Vagina (tissue), 2 donors: ENCODE measurements at places on chromosomes 7 and 10.

DNA sequence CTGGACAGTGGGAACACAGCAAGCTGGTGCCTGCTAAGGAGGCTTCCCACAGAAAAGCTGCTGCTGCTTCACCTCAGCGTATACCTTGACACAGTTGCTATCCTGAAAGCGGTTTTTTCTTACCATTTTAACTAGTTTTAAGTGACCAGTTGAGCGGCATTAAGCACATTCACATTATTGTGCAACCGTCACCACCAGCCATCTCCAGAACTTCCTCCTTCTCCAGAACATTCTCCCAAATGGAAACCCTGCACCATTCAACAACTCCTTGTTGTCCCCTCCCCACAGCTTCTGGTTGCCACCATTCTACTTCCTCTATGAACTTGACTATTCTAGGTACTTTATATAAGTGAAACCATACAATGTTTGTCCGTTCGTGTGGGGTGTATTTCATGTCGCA, 169.9 kb downstream of the SNX10 start:
- DNase-seq, result no peak

- DNase-seq, result no peak
Observed at GRCh38 chr10:100983868-100984671, 3.2 kb downstream of the MRPL43 start.

GRCh38 chr10:70482982-70483760, 4.6 kb downstream of the PALD1 start:
- DNase-seq, result no peak

DNA sequence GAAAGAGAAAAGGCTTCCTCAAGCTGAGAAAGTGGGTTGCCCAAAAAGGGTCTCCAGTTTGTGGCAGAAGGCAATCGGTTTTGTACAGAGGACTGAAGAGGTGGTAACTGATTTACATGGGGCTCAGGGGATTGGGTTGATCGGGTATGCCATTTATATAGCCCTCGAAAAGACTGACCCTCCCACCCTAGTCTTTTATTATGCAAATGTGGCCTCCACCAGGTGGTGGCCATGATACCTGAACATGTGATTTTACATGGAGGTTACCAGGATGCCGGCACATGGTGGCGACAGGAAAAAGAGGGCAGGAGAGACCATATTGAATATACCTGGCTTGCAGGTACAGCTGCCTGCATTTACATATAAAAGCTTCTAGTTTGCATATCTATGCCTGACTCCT, 36.7 kb downstream of the ATE1 start:
- no peak for DNase-seq

- DNase-seq, result no peak
Observed at GRCh38 chr10:73096041-73096448, 621 bp downstream of the P4HA1 start.

DNA sequence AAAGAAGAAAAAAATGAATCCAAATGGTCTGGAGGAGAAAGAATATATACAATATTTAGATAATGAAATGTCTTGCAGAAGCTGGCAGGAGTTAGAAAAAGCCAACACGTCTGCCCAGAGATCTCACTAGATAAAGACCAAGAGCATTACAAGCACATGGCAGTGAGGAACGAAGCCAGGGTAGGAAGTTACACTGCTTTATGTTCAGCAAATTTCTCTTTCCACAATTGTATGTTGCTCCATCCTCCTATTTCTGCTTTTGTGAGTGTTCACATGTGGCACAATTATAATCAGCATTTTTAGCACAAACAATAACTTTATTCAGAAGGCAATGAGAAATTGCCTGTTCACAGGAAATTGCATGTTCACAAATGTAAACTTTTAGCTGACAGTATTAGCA, 53.7 kb downstream of the LRRC17 start:
- no peak for DNase-seq

DNA sequence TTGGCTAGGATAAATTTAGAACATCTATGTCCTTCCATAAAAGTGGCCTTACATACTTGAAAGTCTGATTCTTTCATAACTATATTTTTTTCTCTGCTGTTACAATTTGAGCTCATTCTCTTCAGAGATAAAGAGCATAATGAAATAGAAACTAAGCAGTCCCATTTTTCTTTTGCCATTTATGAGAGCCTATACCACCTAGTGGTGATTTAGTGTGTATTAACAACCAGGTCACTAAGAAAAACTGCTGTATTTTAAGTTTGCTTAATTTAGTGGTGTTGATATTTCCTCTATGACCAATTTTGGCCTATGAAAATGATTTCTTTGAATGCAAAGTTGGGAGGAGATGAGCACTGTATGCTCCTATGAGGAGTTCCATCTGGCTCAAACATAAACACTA, 88.7 kb upstream of the ZWINT start:
- DNase-seq, result no peak

DNA sequence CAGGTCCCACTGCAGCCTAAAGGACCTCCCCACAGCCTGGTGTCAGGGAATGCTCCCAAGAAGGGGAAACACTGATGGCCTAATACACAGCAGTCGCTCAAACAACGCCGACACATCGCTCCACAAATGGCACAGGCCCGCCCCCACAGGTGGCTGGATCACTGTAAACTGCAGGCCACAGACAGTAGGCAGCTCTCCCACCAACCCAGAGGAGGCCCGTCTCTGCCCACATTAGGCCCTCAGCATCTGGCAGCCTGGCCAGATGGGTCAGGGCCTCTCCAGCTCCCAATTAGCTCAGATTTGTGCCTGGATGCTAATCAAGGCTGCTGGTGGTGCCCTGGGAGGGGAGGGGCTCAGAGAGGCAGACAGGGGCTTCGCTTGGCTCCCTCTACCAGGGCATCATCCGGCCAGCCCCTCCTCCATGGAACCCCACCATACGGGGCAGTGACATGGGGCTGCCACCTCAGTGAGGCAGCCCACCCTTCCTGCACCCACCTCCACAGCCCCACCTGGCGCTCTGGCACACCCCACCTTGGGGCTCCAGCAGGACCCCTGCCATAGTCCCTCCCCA, 42.7 kb downstream of the CAMK2B start:
- DNase-seq, result no peak

GRCh38 chr10:62816076-62816330, 163 bp downstream of the EGR2 start:
- DNase-seq, result no peak

DNA sequence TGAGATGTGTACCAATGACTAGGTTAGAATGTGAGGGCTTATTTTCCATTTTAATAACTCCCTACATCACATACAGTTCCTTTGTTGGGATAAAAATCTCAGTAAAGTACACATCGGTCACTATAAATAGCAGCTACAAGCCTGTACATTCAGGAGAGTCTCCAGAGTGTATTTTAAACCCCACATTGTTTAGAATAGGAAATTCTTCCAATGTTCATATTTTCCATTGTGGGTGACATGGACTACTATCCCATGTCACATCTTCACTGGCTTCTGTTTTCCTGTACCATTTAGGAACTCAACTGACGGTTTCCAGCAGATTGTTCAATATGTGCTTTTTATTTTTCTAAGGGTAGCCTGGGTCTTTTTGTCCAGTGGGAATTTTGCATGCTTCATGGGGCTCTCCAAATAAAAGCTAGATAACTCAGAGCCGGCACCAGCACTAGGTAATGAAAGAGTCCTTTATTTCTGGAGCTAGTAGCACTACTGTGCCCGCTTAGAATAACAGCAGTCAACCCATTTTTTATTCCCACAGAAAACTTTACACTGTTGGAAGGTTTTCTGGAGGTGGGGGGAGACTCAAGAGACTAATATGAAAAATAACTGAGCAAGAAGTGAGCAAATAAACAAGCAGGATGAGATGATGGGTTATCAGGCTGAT, 100.5 kb downstream of the CALD1 start:
- no peak for DNase-seq

DNA sequence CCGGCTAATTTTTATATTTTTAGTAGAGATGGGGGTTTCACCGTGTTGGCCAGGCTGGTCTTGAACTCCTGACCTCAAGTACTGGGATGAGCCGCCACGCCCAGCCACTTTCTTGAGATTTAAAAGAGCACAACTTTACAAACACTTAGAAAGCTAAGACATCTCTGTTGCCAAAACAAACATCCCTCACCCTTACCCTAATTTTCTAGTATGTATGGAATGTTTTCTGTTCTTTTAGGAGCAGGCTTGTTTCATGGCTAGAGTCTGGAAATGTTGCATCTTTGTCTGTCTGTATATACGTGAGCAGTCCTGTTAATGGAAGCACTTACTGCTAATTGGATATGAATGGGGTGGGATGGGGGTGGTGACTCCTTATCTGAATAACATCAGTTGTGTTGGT, 2.9 kb downstream of the OLAH start:
- no peak for DNase-seq

GRCh38 chr10:75596930-75597620, 165.7 kb downstream of the LRMDA start:
- DNase-seq, result peak; percentile 76

- no peak for DNase-seq
Observed at GRCh38 chr10:133110133-133110532, 22.4 kb downstream of the ADGRA1 start.

- DNase-seq, result no peak
Observed at GRCh38 chr7:1503390-1503789, 799 bp downstream of the INTS1 start.

DNA sequence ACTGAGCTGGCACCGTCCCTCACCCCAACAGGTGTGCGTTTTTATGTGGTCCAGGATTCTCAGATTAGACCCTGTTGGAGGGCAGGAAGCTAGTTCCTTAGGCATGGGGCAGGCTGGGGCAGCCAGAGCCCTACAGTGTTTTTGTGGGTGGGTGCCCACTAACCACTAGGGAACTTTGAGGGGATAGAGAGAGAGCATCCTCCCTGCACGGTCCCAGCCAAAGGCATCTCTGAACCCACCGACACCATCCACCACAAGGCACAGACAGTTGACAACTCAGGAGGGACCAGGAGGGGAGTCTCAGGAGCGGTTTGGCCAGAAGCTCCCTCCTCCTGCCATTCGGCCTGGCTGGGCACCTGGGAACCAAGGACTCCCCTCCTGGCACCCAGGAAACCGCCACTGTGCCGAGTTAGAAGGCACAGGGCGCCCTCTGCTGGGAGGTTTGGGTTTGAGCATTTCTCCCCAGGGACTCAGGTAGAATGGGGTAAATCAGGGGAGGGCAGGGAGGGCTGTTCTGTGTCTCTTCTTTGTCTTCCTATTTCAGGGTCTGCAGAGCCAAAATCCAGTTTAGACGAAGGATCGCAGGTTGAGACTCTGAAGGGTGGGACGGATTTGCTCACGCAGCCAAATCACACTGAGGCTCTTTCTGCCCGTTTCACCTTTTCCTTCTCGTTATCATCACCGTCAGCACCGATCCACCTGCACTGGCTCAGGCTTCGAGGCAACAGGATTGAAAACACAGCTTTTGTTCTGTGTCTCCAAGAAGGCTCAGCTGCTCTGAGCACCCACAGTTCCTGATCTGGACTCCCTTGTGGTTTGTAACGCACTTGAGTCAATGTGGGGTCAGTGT, 84.8 kb upstream of the COL13A1 start:
- DNase-seq, result no peak

GRCh38 chr10:60209874-60210570, 179.7 kb downstream of the ANK3 start:
- no peak for DNase-seq
